ENCODE measurements at places on chromosomes 16 and 17.

DNA sequence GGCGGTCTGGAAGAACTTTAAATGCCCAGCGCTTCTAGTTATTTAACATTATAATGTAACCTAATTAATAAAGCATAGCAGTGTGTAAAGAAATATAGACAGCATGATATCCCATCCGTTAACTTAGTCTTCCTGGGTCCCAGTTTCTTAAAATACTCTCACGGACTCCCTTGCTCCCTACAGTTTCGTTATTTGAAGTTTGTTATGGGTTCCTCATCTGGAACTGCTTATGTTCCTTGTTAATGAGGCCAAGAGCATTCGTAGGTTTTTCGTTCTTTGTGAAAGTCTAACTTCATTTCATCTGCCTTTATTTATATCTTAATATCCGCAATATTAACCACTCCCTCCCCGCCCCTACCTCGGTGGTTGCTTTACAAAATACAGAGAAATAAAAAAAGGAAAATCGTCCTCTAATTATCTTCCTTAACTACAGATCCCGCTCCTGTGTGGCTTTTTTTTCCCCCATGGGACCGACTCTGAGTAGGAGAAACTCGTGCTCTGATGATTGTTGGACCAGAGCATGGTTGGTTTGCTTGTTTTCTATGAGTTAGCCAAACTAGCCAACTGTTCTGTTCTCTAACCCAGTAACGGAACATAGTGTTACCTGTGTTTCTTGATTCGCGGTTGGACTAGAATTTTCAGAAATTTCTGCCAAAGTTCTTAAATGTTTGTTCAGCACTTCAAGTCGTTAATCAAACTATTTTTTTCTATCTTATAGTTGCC is 863 bp downstream of the ADPRM start:
- H3K4me1 ChIP-seq: peaks cover 30% of the 10 kb centered on the region
- H3K27ac ChIP-seq: peak overlapping the region; percentile 96
- H3K27me3 ChIP-seq: no peaks in the 10 kb centered on the region
- H3K36me3 ChIP-seq: peaks cover 20% of the 10 kb centered on the region
- DNase-seq: no peak

GRCh38 chr17:48456589-48456988 is 26.6 kb upstream of the SKAP1 start:
- H3K4me1 ChIP-seq: no peaks in the 10 kb centered on the region
- no peaks in the 10 kb centered on the region for H3K36me3 ChIP-seq
- peaks cover 17% of the 10 kb centered on the region for H3K27me3 ChIP-seq
- DNase-seq: no peak
- H3K27ac ChIP-seq: no peak overlapping the region

DNA sequence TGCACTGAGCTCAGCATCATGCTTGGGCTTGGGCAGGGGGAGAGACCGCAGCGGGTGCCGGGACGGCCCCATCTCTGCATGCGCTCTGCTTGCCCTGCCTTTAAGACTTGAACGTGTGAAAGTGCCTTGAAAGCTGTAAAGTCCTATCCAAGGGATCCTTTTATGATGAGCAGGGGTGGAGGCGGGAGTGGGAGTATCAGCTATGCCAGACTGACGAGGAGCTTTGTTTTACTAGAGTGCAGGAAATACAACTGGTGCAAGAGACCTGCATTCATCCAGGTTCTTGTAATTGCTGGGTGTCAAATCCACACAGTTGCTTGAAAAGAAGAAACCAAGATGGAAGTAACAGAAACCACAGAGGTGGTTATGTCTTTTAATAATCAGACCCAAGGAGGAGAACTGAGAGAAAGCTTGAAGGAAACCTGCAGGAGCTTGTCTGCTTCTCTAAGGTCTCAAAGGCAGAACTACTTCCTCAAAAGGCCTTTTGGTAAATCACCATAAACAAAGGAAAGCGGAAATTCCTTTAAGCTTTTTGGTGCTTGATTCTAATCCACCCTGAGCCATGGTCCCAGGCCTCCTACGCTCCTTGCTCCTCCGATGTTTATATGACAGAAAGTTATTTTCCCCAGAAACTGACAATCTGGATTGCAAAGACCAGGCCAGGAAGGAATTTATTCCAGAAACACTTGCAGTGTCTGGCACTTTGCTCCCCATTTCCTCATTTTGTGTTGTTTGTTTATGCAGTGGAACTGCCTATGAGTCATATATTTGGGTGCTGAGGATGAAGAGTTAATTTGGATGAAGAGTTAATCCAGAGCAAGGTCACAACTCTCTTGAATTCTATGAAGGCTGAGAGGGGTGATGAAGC is 51.3 kb upstream of the FBXO47 start:
- peaks cover 18% of the 10 kb centered on the region for H3K4me1 ChIP-seq
- H3K27ac ChIP-seq: peak overlapping the region; percentile 34
- H3K27me3 ChIP-seq: no peaks in the 10 kb centered on the region
- no peak overlapping the region for H3K4me3 ChIP-seq
- no peaks in the 10 kb centered on the region for H3K36me3 ChIP-seq

DNA sequence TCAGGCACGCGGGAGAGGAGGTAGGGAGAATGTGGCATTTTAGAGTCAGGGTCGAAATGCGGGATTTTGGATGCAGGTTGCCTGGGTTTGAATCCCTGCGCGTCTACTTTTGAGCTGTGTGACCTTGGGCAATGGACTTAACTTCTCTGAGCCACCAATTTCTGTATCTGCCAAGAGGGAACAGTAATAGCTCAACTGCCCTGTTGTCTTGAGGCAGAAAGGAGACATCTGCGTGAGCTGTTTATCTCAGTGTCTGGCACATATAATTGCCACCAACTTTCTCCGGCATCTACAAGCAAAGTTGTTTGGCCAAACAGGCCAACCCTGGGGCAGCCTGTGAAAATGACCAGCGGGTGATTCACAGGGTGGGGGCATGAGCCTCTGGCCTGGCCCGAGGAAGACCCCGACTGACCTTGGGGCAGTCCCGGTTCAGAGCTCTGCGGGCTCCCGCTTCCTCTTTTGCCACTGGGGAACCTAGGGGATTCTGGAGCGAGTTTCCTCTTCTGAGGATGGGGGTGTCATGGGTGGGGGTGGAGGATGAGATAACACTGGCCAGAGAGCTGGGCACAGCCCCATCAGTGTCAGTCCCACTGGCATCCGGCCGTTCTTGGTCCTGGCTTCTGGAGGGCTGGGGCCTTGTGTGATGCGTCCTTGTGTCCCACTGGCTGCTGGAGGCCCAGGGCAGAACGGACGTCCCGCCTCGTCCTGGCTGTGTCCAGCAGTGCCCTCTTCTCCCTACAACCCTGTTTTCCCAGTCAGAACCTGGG is 1.3 kb downstream of the SNN start:
- H3K4me1 ChIP-seq: peaks cover 45% of the 10 kb centered on the region
- no peak for DNase-seq
- H3K27ac ChIP-seq: peak overlapping the region; percentile 74
- H3K27me3 ChIP-seq: no peaks in the 10 kb centered on the region
- H3K36me3 ChIP-seq: no peaks in the 10 kb centered on the region
- peak overlapping the region; percentile 85 for H3K4me3 ChIP-seq

DNA sequence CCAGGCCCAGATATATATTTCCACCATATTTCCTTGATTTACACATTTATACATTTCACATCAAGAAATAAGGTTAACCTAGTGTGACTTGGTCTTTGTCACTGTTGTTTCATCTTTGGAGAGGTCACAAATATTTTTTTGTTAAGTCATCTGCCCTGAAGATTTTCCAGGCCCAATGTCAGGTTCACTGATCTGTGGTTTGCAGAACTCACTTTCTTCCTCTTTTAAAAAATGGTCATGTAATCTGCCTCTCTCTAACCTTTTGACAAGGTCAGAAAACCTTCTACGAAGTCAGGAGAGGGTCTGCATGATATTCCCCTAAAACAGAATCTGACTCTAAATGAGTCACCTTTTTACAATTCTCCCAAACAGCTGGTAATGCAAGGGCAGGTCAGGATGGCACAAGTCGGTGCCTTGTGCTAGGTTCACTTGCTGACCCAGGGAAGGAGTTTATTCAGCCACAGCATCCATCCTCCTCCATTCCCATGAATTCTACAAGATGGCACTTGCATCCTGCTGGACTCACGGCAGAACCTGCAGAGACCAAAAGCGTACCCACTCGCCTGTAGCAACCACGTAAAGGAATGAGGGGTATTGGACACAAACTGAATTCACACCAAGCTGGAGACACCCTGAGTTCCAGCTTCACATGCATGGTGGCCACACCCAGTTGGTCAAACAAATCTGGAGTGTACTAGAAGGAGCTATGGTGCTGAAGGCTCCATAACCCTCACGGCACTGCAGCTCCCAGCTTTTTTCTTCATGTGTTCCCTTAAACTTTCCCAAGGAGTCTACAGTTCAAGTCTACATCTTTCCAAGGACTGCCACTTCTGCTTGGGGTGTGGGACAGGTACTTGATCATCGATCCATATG is 1.6 kb upstream of the KIAA0513 start:
- peaks cover 32% of the 10 kb centered on the region for H3K4me1 ChIP-seq

DNA sequence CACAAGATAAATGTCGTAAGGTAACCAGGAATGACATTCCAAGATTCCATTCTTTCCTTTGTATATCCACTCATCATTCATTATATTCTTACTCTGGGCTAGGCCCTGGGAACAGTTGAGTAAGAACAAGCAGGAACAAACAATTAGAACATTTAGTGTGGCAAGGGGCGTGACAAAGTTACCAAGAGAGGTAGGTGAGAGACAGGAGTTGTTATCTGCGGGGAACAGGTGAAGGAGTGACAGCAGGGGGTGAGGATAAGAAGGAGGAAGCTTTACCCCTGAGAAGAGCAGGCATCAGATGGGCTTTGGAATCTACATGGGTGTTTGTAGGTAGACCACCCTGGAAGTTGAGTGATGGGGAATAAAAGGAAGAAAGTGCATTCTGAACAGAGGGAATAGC is 568.9 kb downstream of the WWOX start:
- H3K27ac ChIP-seq: no peak overlapping the region
- no peaks in the 10 kb centered on the region for H3K27me3 ChIP-seq
- DNase-seq: no peak
- peaks cover 10% of the 10 kb centered on the region for H3K4me1 ChIP-seq

DNA sequence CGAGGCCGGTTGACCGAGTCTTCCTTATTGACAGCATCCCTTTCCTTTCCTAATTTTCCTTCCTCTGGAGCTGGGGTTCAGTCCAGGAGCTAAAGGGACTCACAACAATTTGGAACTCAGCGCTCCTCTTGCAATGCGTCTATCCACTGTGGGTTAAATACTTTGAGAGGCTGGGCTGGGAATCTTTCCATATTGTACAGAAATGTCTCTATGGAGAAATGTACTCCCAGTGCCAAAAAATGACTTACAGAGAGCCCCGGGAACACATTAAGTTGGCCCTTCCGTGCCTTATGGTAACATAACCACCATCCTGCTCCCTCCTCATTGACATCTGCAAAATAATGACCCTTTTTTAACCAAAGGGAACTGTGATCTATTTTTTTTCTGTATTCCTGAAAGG is 192.8 kb downstream of the FTO start:
- no peak for DNase-seq
- H3K4me3 ChIP-seq: no peak overlapping the region
- H3K27ac ChIP-seq: no peak overlapping the region
- H3K4me1 ChIP-seq: peaks cover 22% of the 10 kb centered on the region

GRCh38 chr17:50440172-50440837 is 14.3 kb downstream of the ACSF2 start:
- peak; percentile 71 for DNase-seq
- peaks cover 13% of the 10 kb centered on the region for H3K4me1 ChIP-seq
- no peaks in the 10 kb centered on the region for H3K27me3 ChIP-seq
- H3K4me3 ChIP-seq: no peak overlapping the region
- H3K27ac ChIP-seq: peak overlapping the region; percentile 44
- no peaks in the 10 kb centered on the region for H3K36me3 ChIP-seq

DNA sequence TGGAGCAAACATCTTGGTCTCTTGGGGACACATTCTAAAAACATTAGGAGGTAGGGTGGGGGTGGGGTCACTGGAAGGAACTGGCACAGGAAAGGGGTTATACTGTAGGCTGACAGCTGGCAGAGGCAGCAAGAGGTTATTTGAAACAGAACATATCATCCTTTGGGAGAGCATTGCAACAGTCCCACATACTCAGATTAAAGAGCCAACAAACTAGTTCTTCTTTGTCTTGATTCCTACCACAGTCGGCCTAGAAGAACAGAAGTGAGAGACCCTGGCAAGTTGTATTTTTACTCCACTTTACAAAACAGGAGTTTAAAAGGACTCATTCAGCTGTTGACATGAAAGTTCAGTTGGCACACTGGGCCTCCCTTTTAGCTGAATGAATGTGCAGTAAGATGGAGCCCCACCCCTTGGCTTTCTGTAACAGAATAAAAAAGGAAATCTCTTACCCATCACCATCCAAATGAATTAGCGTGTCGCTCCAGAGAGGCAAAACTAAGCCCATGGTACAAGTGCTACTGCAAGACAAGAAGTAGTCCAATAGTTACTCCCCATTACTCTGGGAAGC is 54.6 kb upstream of the CORO6 start:
- peaks cover 18% of the 10 kb centered on the region for H3K4me1 ChIP-seq
- H3K27me3 ChIP-seq: no peaks in the 10 kb centered on the region
- peak overlapping the region; percentile 31 for H3K27ac ChIP-seq
- H3K36me3 ChIP-seq: peaks cover 42% of the 10 kb centered on the region
- no peak for DNase-seq
